ENCODE measurements at places on chromosomes 4 and X.
A peak's percentile ranks its signal among the peaks of the same experiment; 100 is the strongest.

DNA sequence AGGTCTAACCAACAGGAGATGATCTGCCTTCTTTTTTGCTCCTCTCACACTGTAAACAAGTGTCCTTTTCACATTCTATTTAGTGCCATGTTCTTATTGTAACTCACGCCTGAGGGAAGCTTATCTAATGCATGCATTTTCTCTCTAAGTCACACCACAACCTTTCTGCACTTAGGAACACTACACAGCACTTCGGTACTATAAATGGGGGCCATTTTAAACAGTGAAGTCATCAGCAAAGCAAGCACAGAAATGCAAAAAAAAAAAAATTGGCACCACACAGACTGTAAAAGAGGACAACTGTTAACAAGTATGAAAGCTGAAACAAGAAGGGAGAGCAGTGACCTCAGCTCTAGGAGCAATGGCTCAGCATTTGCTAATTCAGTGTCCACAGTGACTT is 45.2 kb downstream of the PRSS12 start:
- DNase-seq, result no peak

DNA sequence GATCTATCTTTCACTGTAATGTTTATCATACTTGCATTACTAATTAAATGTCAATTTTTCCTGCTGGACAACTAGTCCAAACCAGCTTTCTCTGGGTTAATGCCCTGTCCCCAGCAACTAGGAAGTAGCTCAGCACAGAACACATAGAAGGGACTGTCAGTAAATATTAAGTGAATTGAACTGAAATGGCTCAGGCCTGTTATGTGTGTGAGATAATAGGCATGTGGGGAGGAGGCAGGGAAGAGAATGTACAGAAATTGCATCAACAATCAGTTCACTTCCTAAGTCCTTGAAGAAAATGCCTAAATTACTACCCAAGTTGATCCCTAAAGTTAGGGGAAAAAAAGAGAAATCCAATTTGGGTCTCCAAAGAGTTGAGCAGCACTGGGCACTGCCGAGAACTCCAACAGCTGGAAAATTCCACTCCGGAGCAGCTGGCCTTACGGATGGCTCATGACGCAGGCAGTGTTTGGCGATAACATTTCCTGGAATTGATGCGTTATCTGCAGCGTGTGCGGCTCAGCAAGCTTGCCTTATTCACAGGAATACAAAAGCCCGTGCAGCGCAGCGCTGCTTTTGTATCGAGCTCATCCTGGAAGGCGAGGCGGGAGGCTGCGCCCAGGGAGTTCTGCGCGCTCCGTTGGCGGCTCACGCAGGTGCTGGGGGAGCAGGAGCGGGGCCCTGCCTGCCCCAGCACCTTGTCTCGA is 297.3 kb upstream of the LCORL start:
- DNase-seq, result no peak

DNA sequence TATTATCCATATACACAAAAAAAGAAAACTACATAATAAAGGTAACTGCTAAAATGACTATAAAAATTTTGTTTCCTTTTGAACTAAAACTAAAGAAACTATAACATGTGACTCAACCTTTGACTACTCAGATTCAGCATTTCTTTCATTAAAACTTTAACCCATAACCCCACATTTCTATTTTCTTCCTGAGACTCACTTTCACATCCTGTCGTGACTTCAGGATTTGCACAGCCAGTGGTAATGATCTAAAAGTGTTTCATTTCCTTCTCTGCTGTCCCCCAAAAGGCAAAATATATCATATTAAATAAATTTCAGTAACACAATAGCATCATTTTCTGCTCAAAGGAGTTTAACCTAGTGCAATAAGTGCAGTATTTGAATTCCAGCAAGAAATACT is 1022.4 kb upstream of the DIAPH2 start:
- no peak for DNase-seq

GRCh38 chrX:42495139-42495538 is 282.8 kb downstream of the PPP1R2C start:
- DNase-seq, result no peak

DNA sequence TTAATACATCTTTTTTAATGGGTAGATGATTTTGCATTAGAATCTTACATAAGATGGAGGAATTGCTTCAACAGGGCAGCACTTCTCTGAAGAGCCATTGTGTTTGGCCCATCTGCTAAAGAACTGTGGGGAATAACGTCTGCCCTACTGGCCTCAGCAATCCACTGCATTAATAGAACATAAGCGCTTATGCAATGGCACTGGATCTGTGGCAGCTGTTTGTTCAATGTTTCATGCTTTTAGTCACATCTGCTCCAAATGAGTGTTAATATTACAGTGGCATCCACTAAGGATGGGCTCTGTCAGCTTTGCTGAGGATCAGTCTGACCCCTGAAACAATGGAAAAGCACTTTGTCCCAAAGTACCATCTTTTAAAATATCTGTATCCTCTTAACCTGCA is 279.0 kb upstream of the GK2 start:
- DNase-seq, result no peak

DNA sequence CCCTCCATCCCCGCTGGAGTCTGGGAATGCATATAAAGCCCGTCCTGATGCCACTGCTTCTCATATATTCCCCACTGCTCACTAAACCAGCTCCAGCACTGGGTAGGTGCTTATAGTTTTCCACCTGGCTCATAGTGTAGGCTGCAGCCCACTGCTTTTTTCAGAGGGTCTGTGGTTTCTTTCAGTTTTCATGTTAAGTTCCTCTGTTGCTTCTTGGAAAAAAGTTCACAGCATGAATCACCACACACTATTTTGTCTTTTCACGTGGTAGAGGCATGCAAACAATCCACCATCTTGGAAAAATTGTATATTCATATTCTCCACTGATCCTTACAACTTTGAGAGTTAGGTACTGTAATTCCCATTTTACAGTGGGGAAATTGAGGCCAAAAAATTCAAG is 39.4 kb downstream of the DCLK2 start:
- no peak for DNase-seq

GRCh38 chr4:5874811-5875449 is 18.0 kb downstream of the CRMP1 start:
- DNase-seq, result no peak

GRCh38 chrX:85024044-85024443 is 20.4 kb downstream of the APOOL start:
- peak; percentile 4 for DNase-seq

- DNase-seq, result no peak
Observed at GRCh38 chr4:31334086-31334910, 614.1 kb downstream of the PCDH7 start.

DNA sequence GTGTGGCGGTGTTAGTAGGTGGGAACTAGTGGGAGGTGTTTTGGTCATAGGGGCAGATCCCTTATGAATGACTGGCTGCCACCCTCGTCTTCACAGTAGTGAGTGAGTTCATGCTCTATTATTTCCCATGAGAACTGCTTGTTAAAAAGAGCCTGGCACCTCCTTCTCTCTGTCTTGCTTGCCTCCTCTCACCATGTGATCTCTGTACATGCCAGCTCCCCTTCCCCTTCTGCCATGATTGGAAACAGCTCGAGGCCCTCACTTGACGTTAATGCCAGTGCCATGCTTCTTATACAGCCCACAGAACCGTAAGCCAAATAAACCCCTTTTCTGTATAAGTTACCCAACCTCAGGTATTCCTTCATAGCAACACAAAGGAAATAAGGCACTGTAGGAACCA is 21.7 kb downstream of the PNMA6F start:
- DNase-seq, result no peak

GRCh38 chr4:164423819-164424218 is 330.1 kb upstream of the SMIM31 start:
- DNase-seq, result no peak

GRCh38 chr4:77031544-77031943 is 44.2 kb downstream of the CCNI start:
- no peak for DNase-seq

DNA sequence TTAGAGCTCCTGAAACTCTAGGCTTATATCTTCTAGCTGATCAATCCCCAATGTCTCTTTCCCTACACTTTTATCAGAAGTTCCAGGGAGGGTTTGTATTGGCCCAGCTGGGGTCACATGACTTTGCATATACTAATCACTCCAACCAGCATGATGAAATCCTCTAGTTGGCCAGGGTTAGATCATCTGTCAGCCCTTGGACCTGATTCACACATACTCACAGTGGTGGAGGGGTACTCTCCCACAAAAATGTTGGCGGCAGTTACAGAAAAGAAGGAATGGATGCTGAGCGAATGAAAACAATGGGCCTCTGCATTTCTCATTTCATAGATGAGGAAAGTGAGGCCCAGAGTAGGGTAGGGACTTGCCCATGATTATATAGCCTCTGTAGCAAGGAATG is 151.1 kb downstream of the PJA1 start:
- no peak for DNase-seq

- no peak for DNase-seq
Observed at GRCh38 chrX:115388879-115389278, 99.4 kb downstream of the LUZP4 start.

- DNase-seq, result no peak
Observed at GRCh38 chrX:145715641-145716138, 101.9 kb upstream of the SLITRK2 start.

Measured in hematopoietic multipotent progenitor cell treated with erythropoietin and hydrocortisone succinate and interleukin-3 and kit ligand, for 6 days (in vitro differentiated cells).